ENCODE measurements at places on chromosomes 2 and 18.

- no peak for DNase-seq
Observed at GRCh38 chr2:16216558-16216945, 276.2 kb downstream of the MYCN start.

- DNase-seq: no peak
Observed at GRCh38 chr2:25639131-25639530, 34.2 kb downstream of the DTNB start.

DNA sequence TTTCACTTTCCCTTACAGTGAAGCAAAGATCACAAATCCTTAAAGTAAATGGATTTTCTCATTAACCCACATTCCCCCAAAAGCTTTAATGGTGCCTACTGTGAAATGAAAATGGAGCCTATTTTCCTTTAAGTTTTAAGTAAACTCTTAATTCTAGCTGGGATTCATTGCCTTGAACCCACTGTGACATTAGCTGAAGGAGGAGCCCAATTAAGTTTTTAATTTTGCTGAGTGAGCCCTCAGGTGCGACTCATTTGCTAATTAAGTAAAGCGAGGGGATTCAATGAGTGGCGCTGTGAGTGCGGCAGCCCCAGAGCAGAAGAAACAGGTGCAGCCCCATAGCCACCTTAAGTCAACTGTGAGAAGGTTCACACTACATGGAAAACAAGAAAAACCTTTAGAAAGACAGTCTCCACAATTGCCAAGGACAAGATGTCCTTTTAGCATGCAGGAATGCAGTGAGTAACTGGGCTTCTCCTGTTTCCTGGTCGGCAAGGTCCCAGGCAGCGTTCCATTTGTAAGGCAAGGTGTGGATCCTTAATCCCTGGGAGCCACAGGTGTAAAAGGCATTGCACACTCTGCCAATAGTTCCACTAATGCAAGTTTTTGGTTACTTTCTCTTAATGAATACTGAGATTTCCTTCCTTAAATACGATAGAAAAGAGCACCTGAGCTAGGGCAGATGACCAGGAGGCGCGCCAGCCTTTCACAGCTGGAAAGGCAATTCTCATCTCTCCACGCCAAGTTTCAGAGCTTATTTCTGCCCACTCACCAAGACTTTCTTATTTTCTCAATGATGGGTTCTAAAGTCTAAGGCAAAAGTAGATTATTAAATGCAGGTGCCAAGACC, 87.7 kb downstream of the TMEM18 start:
- DNase-seq: no peak

DNA sequence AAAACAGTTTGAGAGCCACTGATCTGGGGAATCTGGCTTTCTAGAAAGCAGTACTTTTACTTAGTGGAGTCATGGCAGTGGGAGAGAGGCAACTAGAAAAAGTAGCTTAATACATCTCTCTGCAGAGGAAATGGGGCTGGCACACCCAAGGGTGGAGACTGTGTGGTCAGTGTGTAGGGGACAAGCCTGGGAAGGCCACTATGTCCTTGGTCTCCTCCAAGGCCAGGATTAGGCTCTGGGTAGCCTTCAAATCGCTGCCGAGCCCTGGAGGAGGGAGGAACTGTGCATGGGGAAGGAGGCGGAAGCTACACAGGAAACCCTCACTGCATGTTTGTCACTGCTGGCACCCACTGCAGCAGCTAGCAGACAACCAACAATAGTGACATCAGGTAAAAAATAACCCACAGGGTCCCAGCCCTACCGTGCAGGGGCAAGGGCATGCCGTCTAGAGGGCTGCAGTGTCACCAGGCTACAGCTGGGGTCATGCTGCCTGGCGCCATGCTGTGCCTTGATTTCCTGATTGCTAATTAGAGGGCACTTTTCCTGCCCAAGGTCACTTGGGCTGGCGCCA, 34.8 kb downstream of the LBH start:
- peak; percentile 66 for DNase-seq

- DNase-seq: no peak
Observed at GRCh38 chr2:158687315-158687714, 107.8 kb upstream of the DAPL1 start.

GRCh38 chr2:74849228-74849892, 15.4 kb downstream of the HK2 start:
- peak; percentile 93 for DNase-seq

DNA sequence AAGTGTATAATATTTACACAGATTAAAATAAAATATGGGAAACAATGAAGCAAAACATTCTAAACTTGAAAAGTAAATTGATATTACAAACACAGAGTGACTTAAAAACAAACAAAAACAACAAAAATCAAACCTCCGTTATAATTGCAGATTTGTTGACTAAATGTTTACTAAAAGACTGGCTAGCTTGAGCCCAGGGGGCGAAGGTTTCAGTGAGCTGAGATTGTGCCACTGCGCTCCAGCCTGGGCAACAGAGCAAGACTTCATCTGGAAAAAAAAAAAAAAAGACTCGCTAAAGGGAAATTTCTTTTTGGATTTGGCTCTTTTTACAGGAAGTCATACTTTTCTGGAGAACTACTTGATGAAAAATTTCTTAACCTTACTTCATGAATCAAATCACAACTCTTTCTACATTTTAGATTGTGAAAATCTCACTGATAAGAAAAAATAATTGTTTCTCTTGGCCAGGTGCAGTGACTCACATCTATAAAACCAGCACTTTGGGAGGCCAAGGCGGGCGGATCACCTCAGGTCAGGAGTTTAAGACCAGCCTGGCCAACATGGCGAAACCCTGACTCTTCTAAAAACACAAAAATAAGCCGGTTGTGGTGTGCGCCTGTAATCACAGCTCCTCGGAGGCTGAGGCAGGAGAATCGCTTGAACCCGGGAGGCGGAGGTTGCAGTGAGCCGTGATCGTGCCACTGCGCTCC, 9.7 kb downstream of the TFPI start:
- no peak for DNase-seq

DNA sequence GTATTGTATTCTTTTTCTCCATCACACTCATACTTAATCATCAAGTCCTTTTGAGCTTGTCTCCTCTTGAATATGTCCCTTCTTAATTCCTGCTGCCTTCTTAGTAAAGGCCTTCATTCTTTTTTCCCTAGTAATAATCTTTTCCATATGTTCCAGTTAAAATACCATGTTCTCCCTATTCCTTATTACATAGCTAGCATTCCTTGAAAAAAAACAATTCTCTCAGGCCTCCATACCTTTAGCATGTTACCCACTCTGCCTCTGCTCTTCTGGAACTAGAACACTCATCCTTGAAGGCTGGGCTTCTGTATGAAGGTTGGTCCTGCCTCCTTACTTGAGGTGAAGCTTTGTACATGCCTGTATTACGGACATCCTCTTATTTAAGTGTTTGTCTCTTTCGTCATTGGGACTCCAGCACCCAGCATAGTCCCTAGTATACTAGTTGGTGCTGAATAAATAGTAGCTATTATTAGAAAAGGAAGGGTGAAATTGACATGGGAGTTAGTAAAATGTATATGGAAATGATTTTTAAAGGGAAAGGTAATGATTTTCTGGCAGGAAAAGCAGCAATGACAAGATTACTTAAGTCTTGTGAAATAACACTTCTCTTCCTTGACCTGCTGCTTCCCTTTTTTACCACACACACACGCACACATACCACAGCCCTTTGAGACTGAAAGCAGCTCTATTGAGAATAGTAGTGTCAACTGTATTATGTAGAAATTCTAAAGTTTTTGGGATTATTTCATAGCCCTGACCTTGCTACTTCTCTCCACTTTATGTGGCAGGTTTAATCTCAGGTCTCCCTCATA, 45.6 kb downstream of the REL start:
- DNase-seq: peak; percentile 61

GRCh38 chr18:71249791-71250190, 960.9 kb downstream of the SOCS6 start:
- DNase-seq: no peak

- DNase-seq: no peak
Observed at GRCh38 chr2:121640380-121641316, 8.6 kb downstream of the CLASP1 start.

DNA sequence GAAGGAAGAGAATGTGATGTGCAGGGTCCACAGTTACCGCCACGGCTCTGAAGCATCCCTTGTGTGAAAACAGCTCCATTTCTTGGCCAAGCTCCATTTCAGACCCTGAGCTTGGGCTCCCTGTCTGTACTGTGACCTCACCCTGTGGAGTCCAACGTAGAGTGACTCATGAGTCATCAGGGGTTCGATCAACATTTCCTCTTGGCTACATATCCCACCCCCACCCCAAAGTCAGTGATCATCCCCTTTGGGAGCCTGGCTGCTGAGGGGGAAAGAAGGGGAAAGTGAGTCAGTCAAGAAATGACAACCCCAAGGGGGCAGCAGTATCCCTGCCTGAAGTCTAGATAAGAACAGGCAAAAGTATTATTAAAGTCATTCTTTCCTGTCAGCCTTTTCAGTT, 62.2 kb downstream of the PAPOLG start:
- peak; percentile 32 for DNase-seq

DNA sequence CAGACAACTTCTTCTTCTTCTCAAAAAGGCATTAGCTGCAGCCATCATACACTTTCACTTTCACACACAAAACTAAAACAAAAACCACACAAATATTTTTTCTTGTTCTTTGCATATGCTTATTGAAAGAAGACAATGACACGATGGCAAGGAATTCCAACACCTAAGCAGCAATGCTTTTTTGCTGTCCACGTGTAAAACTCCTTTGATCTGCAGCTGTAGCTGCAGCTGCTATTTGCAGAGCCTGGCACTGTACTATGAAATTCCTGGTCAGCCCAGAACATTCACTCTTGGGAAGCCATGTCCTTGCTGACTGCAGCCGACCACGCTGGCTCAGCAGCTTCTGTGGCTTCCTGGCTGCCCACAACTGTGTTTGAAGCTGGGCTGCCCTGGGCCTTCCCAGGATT, 316.2 kb downstream of the CDH2 start:
- DNase-seq: no peak

DNA sequence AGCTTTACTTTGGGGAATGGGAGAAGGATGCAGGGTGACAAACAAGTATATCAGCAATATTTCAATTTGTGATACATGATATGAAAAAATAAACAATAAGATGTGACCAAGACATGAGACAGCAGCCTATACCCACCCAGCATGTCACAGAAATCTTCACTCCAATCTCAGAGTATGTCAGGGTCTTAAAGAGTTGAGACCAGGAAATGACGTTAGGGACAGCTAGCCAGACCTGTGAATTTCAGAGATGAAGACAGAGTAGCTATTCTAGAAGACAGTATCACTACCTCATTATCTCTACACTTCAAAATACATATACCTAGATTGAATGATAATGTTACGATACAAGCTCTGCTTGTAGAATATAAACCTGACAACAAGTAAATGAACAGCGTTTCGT, 282.8 kb downstream of the ZEB2 start:
- no peak for DNase-seq

DNA sequence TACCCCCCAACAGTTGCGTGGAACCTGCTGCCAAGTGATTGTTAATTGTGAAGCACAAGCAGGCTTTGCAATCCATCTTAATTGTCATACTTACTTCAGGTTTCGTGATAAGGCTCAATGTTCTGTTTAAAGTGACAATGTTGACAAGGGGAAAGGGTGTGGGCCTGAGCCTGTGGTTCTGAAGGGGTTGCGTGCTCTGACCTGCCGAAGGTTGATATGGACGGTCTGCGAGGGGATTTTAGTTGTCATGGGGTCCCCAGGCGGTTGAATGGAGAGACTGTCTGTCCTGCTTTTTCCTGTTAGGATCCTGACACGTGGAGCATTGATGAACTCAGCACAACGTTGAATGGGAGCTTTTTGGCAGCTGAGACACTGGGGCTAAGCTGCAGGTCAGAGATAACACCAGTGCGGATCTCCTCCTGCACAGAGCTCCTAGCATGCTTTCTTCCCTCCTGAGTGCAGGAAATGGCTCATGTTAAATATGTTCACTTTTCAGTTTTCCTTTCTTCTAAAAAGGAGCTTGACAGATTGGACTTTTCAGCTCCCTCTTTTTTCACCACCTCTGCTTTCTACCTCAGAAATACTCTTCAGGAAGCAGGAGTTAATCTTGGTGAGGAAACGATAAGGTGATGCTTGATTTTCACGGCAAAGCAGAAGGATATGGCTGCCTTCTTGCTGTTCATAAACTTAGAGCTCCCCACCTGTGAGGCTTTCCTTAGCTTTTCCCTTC, 62.9 kb upstream of the ZEB2 start:
- DNase-seq: no peak

DNA sequence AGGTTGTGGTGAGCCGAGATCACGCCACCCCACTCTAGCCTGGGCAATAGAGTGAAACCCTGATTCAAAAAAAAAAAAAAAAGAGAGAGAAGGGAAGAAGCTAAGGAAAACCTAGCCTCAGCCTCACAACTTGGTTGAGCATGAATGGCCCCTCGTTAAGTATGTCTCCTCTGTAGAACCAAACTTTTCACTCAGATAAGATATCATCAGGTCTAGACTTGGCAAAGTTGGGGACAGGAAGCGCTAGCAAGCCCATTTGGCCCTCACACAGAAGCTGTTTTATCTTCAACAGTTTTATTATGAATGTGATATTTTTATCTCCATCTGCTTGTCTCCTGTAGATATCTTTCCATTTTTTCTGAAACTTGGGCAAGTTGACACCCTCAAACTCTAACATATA, 3.5 kb upstream of the ASXL2 start:
- DNase-seq: no peak

GRCh38 chr2:121095257-121096080, 189.5 kb downstream of the TFCP2L1 start:
- peak; percentile 79 for DNase-seq

DNA sequence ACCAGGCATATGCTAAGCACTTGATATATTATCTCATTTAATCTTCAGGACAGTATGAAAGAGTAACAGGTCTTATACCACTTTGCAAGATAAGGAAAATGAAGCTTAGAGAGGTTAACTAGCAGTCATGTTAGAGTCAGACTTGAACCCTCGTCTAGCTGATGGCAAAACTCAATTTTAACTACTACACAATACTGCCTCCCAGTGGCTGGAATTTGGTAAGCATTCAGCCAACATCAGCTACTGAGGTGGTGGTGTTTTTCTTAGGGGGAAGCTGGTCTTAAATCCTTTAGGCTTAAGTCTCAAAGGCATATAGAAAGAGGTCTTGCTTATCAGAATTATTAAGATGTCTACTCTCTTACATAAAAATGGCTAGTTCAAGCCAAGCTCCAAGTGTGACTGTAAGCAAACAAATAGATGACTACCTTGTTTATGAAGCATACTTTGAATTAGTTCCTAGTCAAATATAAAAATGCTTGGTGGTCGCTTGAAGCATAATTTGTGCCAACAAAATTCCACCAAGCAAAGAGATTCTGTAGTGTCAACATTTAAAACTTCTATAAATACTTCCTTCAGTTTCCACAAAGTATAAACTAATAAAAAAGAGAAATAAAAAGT, 325.4 kb upstream of the FIGN start:
- DNase-seq: peak; percentile 55
